ENCODE measurements at places on chromosomes 12 and 14.
A peak's percentile ranks its signal among the peaks of the same experiment; 100 is the strongest.

DNA sequence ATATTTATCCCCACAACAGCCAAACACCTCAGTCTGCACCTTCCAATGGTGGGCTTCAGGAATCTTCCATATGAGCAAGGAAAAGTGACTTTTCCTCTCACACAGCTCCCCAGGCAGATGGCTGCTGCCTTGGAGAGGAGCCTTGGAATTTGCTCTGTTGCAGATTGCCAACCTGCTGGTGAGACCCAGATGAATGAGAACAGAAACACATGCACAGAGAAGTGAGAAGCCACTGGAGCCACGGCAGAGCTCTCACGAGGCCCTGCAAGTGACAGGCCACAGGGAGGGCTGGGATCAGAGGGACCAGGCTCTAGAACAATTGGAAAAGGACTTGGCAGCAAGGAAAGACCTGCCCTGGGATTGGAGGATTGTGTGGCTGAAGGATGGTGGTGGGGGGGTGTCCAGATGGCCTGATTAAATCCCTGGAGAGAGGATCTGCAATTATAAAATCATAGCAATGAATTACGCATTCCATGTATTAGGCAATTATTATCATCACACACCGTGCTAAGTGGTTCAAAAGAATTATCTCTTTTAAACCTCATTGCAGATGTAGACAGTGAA, 84.9 kb upstream of the PWP1 start:
- DNase-seq = no peak

DNA sequence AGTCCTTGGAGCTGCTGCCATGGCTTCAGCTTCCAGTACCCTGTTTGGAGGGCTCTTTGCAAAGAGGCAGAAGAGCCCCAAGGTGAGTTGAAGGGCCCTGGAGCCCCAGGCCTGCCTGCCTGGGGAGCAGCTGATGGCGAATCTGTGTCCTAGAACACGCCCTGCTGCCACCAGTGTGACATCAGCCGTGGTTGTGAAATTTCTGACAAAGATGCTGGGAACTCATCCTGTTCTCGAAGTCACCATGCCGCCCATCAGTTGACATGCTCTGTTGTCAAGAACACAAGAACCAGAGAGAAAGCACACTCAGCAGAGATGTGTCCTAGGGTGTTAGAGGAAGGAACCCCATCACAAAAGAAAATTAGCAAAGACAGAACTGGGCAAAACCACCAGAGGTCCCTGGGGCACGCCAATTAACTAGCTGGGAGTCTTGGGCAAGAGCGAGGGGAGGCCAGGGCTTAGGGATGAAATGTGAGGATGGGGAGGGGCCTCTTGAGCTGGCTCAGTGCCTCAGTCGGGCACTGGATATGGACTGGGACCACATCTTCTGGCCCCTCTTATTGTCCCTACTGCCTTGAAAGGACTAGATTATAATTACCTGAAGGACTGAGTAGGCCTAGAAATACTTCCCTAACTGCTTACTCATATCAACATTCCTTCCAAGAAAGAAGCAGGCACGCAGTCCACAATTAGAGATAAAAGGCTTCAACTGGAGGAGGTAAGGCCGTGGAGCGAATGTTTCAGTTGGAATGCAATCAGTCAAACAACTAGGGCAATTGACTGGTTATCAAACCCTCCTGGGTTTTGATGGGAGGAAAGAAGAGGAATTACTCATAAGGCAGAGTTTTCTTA, 163.1 kb downstream of the CACNA1C start:
- no peak for DNase-seq

DNA sequence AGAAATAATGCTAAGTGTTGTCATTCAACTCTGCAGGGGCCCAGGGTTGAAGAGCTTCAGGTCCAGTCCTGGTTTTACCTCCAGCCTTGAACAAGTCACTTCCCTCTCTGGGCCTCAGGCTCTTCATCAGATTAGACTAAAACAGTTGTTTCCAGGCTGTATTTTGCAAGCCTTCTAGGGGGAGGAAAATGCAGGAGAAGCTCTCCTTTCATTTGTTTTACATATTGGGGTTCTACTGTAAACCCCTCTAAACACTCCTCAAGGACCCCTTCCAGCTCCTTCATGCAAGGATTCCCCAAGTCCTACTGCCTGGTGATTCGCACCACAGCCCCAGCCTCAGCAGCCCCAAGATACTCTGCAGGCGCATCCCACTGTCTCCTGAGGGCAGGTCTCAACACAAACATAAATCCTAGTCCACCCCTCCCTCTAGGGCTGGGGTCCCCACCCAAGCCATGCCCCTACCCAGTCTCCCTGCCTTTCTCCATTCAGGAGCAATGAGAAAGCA, 2.7 kb downstream of the SDR9C7 start:
- DNase-seq = peak; percentile 24

GRCh38 chr12:117363056-117363662, 1.7 kb upstream of the NOS1 start:
- no peak for DNase-seq

DNA sequence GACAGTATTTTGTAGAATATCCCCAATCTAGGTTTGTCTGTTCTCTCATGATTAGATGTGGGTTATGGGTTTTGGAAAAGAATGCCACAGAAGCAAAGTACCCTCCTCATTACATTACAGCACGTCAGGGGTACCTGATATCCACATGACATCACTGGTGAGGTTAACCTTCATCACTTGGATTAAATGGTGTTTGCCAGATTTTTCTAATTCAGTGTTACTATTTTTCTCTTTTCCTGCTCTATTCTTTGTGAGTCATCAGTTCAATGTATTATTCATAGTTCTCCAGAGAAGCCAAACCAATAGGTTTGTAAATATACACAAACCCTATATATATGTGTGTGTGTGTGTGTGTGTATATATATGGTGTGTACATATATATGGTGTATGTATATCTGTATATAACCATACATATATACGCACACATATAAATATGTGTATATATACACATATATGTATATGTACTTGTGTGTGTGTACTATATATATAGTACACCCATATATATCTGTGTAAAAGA, 131.4 kb downstream of the LMNTD1 start:
- no peak for DNase-seq

GRCh38 chr12:75041472-75041871, 168.2 kb downstream of the KCNC2 start:
- no peak for DNase-seq

- DNase-seq = no peak
Observed at GRCh38 chr12:110105986-110106385, 18.2 kb upstream of the IFT81 start.

DNA sequence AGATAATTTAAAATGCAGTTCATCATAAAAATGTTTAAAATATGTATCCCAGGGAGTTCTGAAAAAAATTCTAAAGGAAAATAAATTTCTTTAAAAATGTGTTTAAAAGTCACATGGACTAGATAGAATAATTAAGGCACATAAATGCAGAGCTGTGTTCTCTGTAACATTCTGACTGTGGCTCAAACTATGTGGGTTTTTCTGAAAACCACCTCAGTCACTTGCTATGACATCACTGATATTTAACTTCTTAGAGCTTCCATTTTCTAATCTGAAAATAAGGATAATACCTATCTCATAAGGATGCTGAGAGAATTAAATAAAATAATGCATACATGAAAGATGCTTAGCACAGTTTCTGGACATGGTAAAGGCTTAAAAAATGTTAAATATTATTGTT, 107.3 kb downstream of the SLC41A2 start:
- no peak for DNase-seq

DNA sequence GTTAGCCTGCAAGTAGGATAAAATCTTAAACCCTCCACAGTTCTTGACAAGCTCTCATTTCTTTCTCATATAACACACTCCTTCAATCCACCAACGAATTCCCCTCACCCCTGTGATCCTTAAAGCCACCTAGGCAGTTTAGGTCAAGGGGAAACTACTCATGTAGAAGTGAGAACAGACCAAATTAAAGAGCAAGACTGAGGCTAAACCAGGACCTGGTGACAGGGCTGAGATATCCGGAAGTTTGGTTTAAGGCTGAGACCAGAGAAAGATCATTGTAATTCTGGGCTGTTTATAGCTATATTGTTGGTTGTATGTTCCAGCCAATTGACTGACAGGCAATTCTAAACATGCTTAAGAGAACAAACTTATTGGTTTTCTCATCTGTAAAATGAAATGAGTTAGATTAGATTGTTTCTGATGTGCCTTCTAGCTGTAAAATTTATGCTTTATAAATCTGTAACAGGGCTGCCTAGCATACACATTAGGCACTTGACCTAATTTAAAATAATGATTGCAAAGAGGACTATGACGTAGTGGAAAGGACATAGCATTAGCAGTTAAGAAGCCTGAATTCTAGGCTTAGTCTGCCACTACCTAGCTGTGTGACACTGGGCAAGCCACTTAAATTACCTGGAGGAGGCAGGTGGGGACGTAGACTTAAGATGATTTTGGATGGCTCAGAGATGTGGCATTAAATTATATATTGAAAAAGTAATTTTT, 53.9 kb upstream of the PTGR2 start:
- DNase-seq = no peak

DNA sequence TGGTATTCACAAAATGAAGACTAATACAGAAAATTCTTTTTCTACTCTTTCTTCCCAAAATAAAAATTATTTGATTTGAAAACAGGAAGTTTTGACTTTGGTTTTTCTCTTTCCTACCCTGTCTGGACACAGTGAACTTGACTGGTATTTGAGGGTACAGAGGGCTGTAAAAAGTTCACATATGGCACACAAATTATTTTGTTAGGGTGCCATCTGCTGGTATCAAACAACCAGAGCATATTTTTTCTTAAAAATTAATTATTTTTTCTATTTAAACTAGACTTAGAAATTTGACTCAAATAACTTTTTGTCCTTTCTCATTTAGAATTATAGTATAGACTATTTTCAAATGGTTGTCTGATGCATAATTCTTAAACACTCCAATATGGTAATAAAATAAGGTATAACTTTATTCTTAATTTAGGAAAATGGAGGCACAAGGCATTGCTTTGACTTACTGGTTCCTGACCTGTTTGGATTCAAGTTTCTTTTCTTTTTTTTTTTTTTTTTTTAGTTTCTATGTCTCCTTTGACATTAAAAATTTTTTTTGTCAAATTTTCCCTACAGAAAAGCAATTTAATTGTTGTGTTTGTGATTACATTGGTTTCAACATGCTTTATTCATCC, 390.6 kb downstream of the PRKD1 start:
- no peak for DNase-seq

DNA sequence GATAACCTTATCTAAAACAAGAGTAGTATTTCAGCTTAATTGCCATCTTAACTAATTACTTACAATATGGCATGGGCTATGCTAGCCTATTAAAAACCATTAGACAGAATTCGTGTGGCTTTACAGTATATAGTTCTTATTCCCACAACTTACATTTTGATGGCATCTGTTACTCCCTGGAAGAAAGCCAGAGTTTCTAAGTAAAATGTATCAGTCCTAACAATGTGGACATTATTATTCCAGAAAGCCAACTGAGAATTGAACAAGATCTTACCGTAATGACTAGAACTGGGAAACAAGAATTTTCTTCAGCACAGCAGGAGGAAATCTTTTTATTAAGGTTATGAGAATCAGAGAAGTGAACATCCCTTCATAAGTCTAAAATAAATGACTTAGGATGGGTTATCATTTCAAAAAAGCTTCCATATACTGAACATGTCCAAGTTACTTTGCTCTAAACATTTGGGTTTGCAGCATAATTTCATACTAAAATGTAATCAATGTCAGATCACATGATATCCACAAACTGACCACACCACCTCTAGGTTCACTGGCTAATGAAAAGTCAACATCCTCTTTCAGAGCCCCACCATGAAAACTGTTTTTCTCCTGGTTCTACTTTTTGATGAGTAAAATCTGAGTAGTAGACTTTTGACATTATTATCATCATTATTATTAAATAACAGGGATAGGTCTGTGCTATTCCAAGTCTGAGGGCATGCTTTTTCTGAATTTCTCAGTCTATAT, 179.7 kb downstream of the SSPN start:
- DNase-seq = no peak

DNA sequence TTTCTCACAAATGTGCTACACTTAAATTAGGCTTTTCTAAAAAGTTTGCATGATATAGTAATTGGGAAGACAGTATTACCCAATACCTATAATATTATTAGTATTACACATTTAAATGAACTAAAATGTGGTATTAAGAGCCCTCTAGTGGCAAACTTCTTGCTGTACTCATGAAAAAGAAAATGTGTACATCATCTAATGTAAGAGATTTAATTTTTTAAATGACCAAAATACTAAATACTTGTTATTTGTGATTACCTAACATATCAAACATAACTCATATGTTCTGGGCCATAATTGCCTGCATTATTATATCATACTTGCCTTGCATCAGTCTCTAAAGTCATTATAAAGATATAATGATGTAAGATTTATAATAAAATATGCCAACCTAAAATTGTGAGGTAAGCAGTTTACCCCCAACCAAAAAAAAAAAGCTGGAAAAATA, 64.2 kb downstream of the DNAI7 start:
- DNase-seq = no peak

GRCh38 chr12:67391034-67391433, 121.9 kb downstream of the CAND1 start:
- DNase-seq = no peak

All from CD8-positive, alpha-beta T cell (primary cell).